ENCODE measurements at places on chromosomes 7 and 10.

- peak; percentile 92 for DNase-seq
Observed at GRCh38 chr10:58267713-58268453, at the start of gene IPMK. IPMK (minus strand) TSS chr10:58267894; CDS start chr10:58267611, 283 bp downstream.

- no peak for DNase-seq
Observed at GRCh38 chr7:94311515-94311914, 83.2 kb upstream of the COL1A2 start.

DNA sequence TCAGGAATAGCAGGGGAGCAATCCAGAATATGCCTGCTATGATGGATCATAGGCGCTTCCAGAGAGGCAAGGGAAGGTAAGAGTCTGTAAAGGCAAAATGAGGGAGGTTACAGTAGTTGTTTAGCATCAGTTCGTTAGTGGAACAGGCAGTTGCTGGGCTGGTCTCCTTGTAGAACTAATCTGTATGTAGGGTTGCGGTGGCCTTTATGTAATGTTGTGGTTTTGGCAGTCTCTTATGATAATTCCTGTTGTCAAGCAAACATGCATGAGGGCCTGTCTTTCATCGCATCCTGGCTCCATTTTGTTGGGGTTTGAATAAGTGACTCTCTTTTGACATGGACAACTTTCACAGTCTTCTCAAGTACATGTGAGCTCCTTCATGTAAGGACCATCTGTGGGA, 427.8 kb upstream of the LRGUK start:
- peak; percentile 26 for DNase-seq

GRCh38 chr7:71311576-71311975, 179.6 kb downstream of the GALNT17 start:
- DNase-seq, result no peak

DNA sequence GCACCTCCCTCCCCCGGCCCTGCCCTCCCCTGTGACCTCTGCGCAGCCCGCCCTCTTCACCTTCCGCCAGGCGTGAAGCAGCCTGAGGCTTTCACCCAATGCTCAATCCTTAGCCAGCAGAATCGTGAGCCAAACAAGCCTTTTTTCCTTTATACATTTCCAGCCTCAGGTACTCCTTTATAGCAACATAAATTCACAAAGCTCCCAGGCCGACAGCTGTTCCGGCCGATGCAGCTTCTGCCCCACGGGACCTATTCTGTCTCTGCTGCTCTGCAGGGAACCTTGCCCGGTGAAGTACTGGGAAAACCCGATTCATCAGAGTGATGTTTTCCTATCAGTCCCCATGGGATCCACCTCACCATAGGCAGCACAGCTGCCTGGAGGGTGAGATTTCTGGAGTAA, 87.4 kb downstream of the CHST15 start:
- DNase-seq, result no peak

- DNase-seq, result no peak
Observed at GRCh38 chr10:115830265-115830970, 442.6 kb downstream of the GFRA1 start.

GRCh38 chr10:32263300-32263699, 83.7 kb downstream of the EPC1 start:
- DNase-seq, result no peak

DNA sequence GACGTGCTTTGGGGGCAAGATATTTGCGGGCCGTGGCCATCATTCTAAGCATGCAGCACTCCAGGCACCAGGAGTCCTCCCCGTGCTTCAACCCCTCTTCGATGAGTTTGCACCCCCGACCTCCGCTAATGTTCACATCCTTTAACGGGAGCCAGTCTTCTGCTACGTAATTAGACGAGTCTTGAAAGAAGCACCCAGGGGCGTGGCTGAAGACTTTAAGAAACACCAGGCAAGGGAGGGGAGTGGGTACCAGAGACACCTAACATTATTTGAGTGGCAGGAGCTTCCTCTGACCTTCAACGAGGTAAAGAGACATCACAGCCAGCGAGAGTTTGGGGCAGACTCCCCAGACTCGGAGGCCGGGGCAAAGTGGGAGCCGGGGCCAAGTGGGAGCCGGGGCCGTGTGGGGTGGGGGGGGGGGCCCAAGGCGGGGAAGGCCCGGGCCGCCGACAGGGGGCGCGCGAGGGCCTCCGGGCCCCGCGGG, 31.1 kb upstream of the TOMM7 start:
- DNase-seq, result peak; percentile 77

GRCh38 chr10:128268015-128268722, 141.9 kb upstream of the MKI67 start:
- DNase-seq, result peak; percentile 50

DNA sequence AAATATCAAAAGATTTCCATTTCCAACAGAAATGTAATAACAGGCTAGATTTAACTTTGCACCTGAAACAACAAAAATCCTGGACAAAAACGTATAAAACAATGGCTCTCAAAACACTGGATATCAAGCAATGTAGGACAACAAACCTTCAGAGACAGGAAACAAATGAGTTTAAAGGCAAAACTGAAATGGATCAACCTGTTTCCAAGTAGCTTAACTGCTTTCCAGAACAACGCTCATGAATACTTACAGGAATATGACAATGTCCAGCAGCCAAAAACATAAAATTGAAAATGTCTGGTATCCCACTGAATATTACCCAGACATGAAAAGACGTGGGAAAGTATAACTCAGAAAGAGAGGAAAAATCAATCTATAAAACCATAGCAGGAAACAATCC, 62.8 kb downstream of the CUBN start:
- no peak for DNase-seq

- no peak for DNase-seq
Observed at GRCh38 chr7:27424749-27425148, 182.1 kb downstream of the EVX1 start.

GRCh38 chr10:13503745-13504463, 24.9 kb downstream of the BEND7 start:
- DNase-seq, result no peak

DNA sequence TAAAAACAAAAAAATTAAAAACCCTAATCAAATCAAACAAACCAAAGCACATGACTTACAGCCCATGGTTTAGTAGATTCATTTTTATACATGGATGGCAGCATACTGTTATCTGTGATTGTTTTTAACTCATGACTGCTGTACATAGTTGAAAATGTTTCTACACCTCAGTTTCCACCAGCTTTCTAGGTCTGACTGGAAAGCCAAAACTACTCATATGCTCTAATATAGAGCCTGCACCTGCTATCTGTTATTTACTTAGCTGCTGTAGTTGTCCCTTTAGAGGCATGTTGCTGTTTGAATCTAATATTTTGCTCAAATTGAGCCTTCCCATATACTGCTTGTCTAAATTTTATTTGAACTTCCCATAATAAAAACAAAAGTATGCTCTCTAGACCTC, 289.9 kb upstream of the LRRN3 start:
- DNase-seq, result no peak

- DNase-seq, result peak; percentile 35
Observed at GRCh38 chr7:52017802-52018679, 701.4 kb upstream of the COBL start.

DNA sequence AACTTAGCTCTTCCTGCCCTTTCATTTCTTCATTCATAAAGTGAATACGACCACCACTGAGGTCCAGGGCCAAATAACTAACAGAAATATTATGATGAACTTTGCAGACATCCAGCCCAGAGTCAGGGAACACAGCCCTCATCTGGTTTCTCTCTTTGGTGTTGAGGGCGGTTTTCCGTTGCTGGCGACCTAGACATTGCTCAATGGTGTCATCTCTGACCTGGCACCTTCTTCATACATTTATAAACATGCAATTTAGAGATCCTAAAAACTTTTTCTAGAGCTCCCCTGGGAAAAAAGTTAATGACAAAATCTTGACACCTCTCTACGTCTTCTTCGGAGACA, 324 bp upstream of the TET1 start:
- DNase-seq, result peak; percentile 8

- DNase-seq, result no peak
Observed at GRCh38 chr10:114767986-114768821, 53.4 kb upstream of the FHIP2A start.

DNA sequence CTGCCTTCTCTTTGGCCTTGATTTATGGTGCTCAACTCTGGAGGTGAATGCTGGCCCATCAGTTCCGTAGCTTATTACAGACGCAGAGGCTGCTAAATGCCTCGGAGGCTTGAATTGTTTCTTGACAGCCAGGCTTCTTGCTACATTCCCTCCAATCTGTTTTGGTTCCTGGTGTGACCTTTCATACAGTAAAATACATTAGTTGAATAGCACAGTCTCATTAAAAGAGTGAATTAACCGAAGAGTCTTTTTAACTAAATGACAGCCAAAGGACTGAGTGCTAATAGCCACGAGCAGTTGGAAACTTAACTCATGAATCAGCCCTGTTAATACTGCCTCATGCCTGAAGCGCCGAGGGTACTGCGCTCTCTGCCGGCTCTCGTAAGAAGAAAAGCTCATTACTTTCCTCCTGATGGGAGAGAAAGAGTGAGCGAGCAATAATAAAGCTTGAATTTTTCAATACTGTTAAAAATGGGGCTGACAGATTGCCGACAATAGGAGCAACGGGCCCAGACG, 236.4 kb upstream of the GPR26 start:
- no peak for DNase-seq

GRCh38 chr10:108797573-108797972, 1125.7 kb downstream of the XPNPEP1 start:
- no peak for DNase-seq

DNA sequence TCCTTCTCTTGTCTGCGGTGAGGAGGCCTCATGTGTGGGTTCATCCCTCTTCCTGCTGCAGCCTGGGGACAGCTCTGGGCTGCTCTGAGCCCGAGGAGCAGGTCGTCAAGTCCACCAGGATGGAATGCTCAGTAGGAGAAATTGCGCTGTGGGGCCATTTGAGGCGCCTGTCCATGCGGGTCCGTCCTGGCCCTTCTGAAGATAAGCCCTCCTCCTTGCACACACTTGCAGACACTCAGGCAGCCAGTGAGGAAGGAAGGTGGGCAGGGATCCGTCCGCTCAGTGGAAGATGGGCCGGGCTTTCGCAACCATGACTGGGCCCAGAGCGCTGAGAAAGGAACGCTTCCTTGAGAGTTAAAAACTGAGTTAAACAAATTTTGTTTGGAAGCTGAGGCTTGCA, 356.8 kb downstream of the GLRX3 start:
- DNase-seq, result no peak

DNA sequence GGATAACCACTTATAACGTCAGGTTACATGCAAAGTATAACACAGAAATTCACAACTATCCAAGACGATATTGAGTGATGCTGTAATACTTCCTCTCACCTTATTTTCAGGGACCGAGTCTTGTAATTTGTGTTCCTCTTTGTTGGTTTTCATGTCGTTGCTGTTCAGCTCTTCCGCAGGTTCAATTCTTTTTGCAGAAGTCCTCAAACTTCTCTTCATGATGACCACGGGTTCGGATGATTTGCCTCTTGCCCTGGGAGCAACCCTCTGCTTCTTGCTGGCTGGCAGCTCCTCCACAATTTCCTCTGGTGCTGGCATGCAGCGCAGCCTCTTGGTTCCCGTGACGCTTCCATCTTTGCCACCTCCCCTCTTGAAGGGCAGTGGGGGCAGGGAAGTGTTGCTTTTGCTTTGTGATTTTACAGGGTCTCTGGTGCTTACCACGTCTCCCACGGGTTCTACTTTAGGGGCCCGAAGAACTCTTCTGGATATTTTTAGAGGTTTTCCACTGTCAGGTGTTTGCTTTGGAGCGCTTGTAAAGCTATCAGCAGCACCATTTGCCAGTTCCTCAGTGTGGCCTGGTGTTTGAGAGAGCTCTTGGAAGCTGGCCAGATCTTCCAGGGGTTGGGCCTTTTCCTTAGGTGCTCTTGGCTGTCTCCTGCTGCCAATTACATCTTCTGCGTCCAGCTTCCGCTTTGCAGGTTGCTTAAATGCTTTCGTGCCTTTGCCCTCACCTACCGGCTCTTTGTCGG, 23.6 kb downstream of the MKI67 start:
- no peak for DNase-seq

GRCh38 chr10:110162741-110163145, 44.7 kb upstream of the MXI1 start:
- DNase-seq, result peak; percentile 67

- no peak for DNase-seq
Observed at GRCh38 chr7:126842451-126842850, 410.3 kb downstream of the GRM8 start.

- no peak for DNase-seq
Observed at GRCh38 chr10:92801978-92802872, 46.1 kb upstream of the EXOC6 start.

GRCh38 chr7:129168231-129169021, 20.0 kb upstream of the SMO start:
- DNase-seq, result no peak

- no peak for DNase-seq
Observed at GRCh38 chr10:116311706-116312490, 12.3 kb upstream of the CCDC172 start.

GRCh38 chr7:99357701-99358490, 16.6 kb upstream of the ARPC1B start:
- DNase-seq, result no peak

GRCh38 chr10:45544191-45544590, 128.4 kb downstream of the ZFAND4 start:
- peak; percentile 57 for DNase-seq

DNA sequence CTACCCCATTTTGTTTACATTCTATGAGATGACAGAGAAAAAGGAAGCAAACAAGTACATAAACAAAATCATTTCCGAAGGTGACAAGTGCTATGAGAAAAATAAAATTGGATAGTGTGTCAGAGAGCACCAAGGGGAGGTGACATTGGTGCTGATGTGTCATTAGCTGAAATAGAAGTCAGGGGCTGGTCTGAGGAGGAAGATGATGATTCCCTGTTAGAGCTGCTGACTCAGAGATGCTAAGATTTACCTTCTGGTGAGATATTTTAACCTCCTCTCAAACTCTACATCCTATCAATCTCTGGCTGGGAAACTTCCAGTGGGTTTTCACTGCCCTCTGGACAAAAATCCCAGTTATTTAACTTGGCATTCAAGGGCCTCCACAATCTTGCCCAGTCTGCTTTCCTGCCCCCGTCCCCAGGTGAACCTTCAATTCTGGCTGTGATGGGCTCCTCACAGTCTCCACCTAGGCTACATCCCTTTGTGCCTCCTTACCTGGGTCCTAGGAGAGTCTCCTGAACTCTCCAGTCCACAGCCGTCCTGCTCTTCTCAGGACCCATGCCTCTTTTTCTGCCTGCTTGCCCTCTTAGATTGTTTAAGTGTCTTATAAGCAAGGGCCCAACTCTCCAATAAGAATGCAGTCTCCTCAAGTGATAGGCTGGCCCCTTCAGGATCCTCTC, 26.6 kb downstream of the DUSP5 start:
- DNase-seq, result no peak

DNA sequence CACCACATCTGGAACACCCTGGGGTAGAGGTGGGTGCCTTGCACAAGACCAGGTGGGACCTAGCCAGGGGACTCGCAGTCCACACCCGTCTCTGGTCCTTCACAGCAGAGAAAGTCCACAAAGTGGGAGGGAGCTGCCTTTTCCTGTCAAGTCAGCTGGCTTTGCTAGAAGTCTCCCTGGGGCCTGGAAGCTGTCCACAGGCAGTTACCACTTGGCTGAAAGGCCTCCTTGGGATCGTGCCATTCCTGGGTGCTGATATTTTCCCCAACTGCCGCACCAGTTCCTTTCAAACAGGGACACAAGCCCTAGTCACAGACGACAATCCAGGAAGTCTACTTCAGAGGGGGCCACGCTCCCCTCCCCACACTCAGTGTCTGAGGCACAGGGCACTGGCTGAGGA, 75.4 kb downstream of the AFAP1L2 start:
- DNase-seq, result no peak
